ENCODE measurements at places on chromosomes 3 and 15. TPM values are rescaled to one million over a fixed set of nuclear protein-coding genes. Genes with fewer than 3 reads are reported as not detected.
A peak's percentile ranks its signal among the peaks of the same experiment; 100 is the strongest.

GRCh38 chr3:12885583-12885930 lies 44.2 kb upstream of the RPL32 start:
- no peak overlapping the region for H3K4me3 ChIP-seq
- H3K27ac ChIP-seq: no peak overlapping the region
- H3K36me3 ChIP-seq: peaks cover 4% of the 10 kb centered on the region
- no peak for DNase-seq

DNA sequence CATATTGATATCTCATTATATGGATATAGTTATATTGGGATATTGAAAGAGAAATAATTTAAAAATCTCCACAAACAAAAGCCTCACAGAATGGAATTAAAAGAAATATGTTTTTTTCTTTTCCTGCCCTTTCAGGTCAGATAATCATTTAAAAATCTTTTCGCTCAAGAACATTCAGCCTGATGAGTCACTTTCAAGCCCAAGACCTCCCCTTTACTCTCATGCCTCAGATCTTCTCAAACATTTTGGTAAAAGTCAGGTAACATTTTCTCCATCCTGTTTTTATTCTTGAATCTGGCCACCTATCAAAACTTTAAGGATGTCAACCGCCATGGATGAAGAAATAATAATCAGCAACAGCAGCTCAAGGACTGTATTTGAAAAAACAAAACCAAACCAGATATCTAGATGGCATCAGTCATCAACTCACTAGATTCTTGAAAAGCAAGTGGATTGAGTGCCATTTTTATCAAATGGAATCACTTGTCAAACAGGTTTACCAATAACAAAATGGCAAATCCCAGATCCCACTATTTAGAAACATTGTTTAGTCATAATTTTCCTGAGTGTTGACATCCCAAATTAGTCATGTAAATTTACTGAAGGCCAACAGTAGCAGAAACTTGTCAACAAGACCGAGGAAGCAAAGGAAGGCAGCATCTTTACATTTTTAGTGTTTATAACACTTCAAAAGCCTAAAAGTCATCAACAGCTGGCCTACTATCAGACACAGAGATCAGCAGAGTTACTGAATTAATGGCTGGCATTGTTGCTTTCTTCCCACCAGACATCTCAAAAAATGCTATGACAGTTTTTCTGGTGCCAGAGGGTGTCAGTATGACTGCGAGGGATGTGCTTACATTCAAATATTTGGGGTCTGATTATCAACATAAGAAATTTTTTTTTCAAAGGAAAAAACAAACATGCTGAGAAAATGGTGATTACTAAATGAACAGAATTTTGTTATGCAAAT lies 444.7 kb downstream of the MAGI1 start:
- no peak overlapping the region for H3K4me3 ChIP-seq
- no peak overlapping the region for H3K27ac ChIP-seq
- no peaks in the 10 kb centered on the region for H3K36me3 ChIP-seq

Gene FETUB
- total RNA-seq: 0.47 TPM

- no peak overlapping the region for H3K27ac ChIP-seq
- no peaks in the 10 kb centered on the region for H3K4me1 ChIP-seq
- no peak for DNase-seq
- no peak overlapping the region for H3K4me3 ChIP-seq
Observed at GRCh38 chr3:25044762-25045710, 383.0 kb upstream of the RARB start.

DNA sequence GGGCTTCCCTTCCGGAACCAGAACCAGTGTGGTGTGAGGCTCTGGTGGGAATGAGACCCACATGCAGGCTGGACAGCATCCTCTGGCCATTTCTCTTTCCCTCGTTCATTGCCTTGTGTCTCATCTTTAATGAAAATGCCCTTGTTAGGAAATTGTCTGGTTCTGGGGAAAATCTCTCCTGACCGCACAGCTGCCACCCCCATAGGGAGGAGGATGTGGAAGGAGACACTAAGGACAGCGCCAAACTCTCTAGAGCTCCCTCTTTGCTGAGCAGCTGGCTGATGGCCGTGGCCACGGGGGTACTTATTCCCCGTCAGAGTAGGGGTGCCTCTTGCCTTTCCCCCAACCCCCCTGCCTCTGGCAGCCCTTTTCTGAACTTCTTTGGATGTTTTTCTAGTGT lies 297.6 kb upstream of the C2CD4B start:
- H3K36me3 ChIP-seq: no peaks in the 10 kb centered on the region
- H3K4me1 ChIP-seq: peaks cover 7% of the 10 kb centered on the region
- no peaks in the 10 kb centered on the region for H3K27me3 ChIP-seq

Gene CHRNB4
- total RNA-seq: not detected

DNA sequence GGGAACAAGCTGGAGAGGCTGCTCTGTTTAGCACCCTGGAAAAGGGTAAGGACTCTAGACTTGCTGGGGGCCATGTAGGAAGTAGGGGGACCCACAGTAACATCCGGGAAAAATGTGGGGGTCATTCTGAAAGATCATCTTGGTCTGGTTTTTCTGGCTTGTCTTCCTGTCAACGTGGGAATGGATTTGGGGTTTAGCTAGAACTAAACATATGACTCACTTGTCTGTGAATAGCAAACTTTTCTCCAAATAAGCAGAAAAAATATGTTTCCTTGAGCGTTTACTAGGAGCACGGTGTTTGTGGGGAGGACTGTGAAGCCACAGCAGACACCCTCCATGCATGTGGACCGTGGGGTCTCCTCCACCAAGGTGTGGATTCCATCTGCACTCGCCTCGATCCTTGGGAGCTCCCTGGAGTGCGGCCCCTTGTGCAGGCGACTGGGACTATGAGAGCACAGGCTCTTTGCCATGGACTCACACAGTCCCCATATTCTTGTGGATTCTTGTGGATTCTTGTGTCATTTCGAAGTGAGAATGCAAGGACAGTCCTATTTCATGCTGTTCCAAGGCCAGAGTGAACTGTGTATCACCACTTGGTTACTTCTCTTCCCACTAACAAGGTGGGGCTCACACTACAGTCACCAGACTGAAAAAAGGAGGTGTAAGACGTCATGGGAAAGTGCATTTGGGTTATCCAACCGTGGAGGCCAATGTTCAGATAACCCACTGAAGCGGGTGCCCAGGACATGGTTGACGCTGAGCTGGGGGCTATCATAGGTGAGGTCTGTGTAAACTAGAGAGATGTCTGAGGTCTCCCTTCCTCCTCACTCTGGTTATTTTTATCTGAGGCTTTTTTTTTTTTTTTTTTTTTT lies 25.5 kb downstream of the PGPEP1L start:
- H3K4me3 ChIP-seq: no peak overlapping the region
- H3K27me3 ChIP-seq: no peaks in the 10 kb centered on the region
- DNase-seq: no peak
- no peak overlapping the region for H3K27ac ChIP-seq

DNA sequence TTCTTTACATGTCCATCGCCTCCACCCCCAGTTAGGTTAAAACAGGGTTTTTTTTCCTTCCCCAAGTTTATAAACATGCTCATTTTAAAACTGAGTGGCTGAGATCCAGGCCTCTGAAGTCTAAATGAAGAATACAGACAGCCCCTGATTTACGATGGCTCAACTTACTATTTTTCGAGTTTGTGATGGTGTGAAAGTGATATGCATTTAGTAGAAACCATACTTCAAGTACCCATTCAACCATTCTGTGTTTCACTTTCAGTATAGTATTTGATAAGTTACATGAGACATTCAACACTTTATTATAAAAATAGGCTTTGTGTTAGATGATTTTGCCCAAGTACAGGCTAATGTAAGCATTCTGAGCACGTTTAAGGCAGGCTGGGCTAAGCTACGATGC lies 30.5 kb upstream of the GNB5 start:
- H3K27ac ChIP-seq: peak overlapping the region; percentile 82
- H3K36me3 ChIP-seq: peaks cover 62% of the 10 kb centered on the region
- no peak overlapping the region for H3K4me3 ChIP-seq
- no peaks in the 10 kb centered on the region for H3K27me3 ChIP-seq

Gene LRTM1
- not detected for total RNA-seq

- H3K4me1 ChIP-seq: peaks cover 19% of the 10 kb centered on the region
- H3K36me3 ChIP-seq: peaks cover 4% of the 10 kb centered on the region
- peak overlapping the region; percentile 94 for H3K27ac ChIP-seq
- peaks cover 12% of the 10 kb centered on the region for H3K27me3 ChIP-seq
- H3K4me3 ChIP-seq: peak overlapping the region; percentile 98
- DNase-seq: peak; percentile 76
Observed at GRCh38 chr3:11720304-11720898, 76.7 kb upstream of the VGLL4 start.

Gene GPD1L
- total RNA-seq: 9.7 TPM

DNA sequence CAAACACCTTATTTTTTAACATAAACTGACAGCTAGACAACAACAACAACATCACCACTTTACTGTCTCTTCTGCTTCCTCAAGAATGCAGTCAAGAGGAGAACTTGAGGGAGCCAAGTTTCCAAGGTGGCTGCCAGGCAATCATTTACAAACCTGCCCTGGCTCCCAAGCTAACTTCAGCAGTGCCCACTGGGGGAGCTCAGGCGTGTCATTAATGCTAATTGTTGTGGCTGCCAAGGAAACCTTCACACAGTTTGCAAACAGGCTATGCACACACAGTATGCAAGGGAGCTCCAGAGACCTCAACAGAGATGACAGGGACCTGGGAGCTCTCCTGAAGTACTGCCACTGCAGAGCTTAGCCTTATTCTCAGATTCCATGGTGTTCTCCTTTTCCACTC lies 2.1 kb downstream of the DZIP1L start:
- peaks cover 21% of the 10 kb centered on the region for H3K4me1 ChIP-seq
- H3K27ac ChIP-seq: peak overlapping the region; percentile 98
- peaks cover 11% of the 10 kb centered on the region for H3K36me3 ChIP-seq
- DNase-seq: peak; percentile 43
- no peaks in the 10 kb centered on the region for H3K27me3 ChIP-seq

- H3K4me3 ChIP-seq: no peak overlapping the region
- DNase-seq: no peak
- no peak overlapping the region for H3K27ac ChIP-seq
- H3K4me1 ChIP-seq: peaks cover 6% of the 10 kb centered on the region
- no peaks in the 10 kb centered on the region for H3K27me3 ChIP-seq
- no peaks in the 10 kb centered on the region for H3K36me3 ChIP-seq
Observed at GRCh38 chr3:167813169-167814123, 77.9 kb downstream of the SERPINI1 start.

Gene NR2C2
- 45.2 TPM for total RNA-seq

DNA sequence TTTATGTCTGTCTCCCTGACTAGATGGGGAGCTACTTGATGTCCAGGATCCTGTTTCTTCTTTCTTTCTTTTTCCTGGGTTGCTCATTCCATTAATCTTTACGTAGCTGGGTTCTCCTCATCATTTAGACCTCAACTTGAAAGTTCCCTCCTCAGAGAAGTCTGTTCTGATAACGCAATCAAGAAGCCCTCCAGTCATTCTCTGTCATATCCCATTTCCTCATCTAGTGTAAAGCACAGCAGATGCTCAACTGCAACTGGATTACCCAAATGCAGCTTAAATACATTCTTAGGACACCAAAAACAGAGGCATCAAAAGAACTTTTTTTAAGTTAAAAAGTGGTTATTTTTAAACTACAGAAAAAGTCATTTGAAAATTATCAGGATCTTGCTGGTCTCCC lies 51.7 kb upstream of the ST3GAL6 start:
- no peak overlapping the region for H3K4me3 ChIP-seq
- no peaks in the 10 kb centered on the region for H3K36me3 ChIP-seq
- no peak for DNase-seq
- H3K4me1 ChIP-seq: no peaks in the 10 kb centered on the region
- no peak overlapping the region for H3K27ac ChIP-seq

DNA sequence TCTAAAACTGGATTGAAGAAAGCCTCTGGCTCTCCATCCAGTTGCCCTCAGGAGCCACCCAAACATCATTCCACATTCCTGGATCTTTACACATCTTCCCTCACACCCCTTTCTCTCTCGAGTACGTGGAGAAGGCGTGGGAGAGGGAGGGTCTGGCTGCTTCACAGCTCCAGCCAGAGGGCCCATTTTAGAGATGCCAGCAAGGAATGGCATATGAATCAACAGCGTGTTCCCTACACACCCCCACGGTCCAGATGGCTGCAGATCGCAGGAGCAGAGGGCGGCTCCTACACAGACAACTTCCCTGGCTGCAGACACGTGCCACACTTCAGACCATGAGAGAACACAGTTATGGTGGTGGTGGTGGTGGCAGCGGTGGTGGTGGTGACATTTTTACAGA lies 280.1 kb downstream of the ERC2 start:
- no peaks in the 10 kb centered on the region for H3K4me1 ChIP-seq
- no peak overlapping the region for H3K4me3 ChIP-seq
- H3K27ac ChIP-seq: no peak overlapping the region
- H3K36me3 ChIP-seq: no peaks in the 10 kb centered on the region

- DNase-seq: no peak
- no peaks in the 10 kb centered on the region for H3K4me1 ChIP-seq
Observed at GRCh38 chr15:98959640-98960007, 48.0 kb downstream of the PGPEP1L start.

Gene ADAMTS17
- 4.0 TPM for total RNA-seq

- H3K27me3 ChIP-seq: no peaks in the 10 kb centered on the region
- H3K27ac ChIP-seq: no peak overlapping the region
- DNase-seq: no peak
- no peak overlapping the region for H3K4me3 ChIP-seq
- H3K4me1 ChIP-seq: peaks cover 41% of the 10 kb centered on the region
Observed at GRCh38 chr3:141385406-141386125, 17.3 kb downstream of the ZBTB38 start.

- no peaks in the 10 kb centered on the region for H3K4me1 ChIP-seq
- peak; percentile 41 for DNase-seq
- H3K4me3 ChIP-seq: no peak overlapping the region
- no peak overlapping the region for H3K27ac ChIP-seq
- H3K27me3 ChIP-seq: no peaks in the 10 kb centered on the region
Observed at GRCh38 chr15:42727750-42728381, 9.1 kb downstream of the CDAN1 start.

Gene C3orf70
- not detected for total RNA-seq

DNA sequence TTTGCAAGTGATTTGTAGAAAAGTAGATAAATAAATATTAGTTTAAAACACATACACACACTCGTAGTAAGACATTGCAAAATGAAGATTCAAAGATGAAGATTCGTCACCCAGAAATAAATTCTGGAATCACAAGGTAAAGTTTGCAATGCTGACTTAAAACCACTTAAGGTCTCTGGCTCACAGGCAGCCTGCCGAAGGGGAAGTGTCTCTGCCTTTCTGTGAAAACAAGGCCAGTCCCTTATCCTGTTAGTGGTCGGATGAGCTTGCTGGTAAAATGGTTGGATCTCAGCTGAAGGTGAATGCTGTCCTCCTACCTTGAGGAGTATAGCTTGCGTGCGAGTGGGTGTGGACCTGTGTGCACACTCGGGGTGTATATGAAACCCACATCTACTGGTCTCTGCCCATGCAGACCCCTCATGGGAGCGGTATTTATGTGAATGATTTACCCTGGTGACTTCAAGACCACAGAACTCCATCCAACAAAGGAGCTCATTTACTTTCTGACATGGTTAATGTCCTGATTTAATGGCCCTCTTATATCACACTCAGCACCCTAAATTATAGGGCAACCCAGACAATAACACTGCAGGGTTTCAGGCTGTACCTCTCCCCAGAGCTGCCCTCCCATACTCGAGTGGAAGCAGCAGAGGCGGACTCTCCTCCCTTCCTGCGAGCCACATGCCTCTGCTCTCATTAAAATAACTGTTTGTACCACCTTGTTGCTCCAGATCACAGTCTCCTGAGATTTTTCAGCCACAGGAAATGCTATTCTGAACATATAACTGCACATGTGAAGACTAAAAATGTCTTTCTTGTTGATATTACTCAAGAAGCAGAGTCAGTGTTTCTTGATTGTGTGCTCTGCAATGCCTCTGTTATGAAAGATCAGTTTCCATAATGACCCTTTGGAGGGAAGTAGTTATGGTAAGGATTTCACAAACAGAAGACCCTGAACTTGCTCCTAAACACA lies 45.9 kb upstream of the ALDH1A3 start:
- H3K27me3 ChIP-seq: no peaks in the 10 kb centered on the region
- H3K4me1 ChIP-seq: no peaks in the 10 kb centered on the region
- H3K27ac ChIP-seq: no peak overlapping the region
- H3K36me3 ChIP-seq: no peaks in the 10 kb centered on the region

Data from MCF 10A (cell line).